Stomach (tissue), 19 donors: ENCODE measurements at places on chromosomes 12 and 14. TPM values are rescaled to one million over a fixed set of nuclear protein-coding genes. Genes with fewer than 3 reads are reported as not detected.

DNA sequence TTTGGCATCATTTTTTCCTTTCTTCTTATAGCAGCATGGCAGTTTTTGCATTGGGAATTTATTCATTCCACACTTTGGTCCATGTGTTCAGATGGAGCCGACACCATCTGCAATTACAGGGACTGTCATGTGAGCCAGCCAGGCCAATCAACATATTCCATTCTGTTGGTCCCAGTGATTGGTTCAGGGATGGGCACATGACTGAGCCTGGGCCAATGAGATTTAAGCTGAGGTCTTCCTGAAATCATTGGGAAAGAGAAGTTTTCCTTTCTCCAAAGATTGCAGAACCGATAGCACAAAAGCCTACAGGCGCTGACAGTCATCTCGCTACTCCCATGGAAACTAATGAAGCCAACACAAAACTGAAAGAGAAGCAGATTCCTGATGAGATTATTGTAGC lies 841.5 kb upstream of the TMEM132C start:
- no peak for DNase-seq

- DNase-seq = peak; percentile 82
These were observed 1.7 kb downstream of the AJUBA start for GRCh38 chr14:22980672-22981089.

The DEPDC4 gene
- polyA plus RNA-seq = not detected

DNA sequence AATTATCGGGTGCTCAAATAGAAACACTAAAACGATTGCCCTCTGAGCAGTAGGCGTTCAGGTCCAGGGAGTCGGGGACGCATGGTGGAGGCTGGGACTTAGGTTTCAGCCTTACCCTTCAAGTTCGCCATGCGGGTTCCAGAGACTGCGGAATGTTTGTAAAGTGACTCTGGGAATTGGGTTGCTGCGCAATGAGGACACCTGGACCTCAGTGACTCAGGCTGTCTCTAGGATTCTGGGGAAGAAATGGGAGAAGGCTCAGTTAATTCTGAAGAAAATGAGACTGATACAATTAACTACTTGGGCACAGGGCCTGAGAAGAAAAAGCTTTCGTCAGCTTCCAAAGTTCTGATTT lies 1.1 kb downstream of the LGALS3 start:
- peak; percentile 44 for DNase-seq

- no peak for DNase-seq
These were observed 32.1 kb downstream of the TMTC1 start for GRCh38 chr12:29751676-29752075.

- DNase-seq = peak; percentile 83
These were observed 182.7 kb downstream of the KICS2 start for GRCh38 chr12:64039281-64039871.

GRCh38 chr12:132445884-132446632 lies 43.9 kb upstream of the FBRSL1 start:
- DNase-seq = peak; percentile 64

The DCAF11 gene
- 38.9 TPM for polyA plus RNA-seq

DNA sequence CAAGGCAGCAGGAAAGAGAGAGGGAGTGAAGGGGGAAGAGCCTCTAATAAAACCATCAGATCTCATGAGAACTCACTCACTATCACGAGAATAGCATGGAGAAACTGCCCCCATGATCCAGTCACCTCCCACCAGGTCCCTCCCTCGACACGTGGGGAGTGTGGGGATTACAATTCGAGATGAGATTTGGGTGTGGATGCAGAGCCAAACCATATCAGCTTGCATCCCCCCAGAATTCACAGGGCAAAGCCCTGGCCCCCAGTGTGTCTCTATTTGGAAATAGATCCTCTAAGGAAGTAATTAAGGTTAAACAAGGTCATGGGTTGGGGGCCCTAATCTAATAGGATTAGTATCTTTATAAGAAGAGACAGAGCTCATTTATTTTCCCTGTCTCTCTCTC lies 56.1 kb upstream of the TCL1A start:
- DNase-seq = no peak

DNA sequence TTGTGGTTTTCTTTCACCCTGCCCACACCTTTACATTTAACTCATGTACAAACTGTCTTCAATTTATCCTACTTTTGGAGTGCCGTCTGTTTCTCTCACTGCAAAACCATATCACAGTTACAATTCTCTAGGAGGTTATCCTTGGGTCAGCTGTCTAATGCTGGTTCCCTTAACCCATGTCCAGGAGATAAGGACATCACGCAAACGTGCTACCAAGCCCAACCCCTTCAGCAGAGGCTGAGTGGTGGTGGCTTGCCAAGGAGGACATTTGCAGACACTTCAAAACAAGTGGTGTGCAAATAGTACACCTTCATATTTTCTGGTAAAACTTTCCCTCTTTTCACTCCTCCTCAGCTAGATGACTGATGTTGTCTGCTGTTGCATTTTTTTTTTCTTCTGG lies 167.9 kb downstream of the PAX9 start:
- no peak for DNase-seq

DNA sequence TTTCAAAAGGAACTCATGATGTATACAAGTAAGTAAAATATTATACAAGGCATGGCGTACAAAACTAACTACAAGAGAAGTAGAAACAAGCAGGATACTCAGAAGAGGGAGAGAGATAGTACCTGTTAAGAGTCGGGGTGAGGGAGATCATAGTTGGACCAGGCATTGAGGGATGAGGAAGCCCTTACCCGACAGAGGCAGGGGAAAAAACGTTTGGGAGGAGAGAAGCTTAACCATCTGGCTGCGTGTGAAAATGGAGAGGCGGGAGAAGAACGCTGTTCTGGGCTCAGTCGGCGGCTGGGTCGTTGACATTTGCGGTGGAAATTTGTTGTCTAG lies 575 bp upstream of the FMNL3 start:
- no peak for DNase-seq

The ITGB7 gene
- polyA plus RNA-seq = 3.8 TPM

- DNase-seq = no peak
These were observed 2.6 kb upstream of the IFNG-AS1 start for GRCh38 chr12:67986632-67987031.

The CATSPERB gene
- 0.31 TPM for polyA plus RNA-seq

The TXNDC16 gene
- polyA plus RNA-seq = 1.5 TPM

- DNase-seq = no peak
These were observed 12.7 kb downstream of the GCH1 start for GRCh38 chr14:54889919-54890318.

GRCh38 chr14:96799489-96800054 lies 2.4 kb downstream of the VRK1 start:
- no peak for DNase-seq

The RPS6KL1 gene
- 0.92 TPM for polyA plus RNA-seq

DNA sequence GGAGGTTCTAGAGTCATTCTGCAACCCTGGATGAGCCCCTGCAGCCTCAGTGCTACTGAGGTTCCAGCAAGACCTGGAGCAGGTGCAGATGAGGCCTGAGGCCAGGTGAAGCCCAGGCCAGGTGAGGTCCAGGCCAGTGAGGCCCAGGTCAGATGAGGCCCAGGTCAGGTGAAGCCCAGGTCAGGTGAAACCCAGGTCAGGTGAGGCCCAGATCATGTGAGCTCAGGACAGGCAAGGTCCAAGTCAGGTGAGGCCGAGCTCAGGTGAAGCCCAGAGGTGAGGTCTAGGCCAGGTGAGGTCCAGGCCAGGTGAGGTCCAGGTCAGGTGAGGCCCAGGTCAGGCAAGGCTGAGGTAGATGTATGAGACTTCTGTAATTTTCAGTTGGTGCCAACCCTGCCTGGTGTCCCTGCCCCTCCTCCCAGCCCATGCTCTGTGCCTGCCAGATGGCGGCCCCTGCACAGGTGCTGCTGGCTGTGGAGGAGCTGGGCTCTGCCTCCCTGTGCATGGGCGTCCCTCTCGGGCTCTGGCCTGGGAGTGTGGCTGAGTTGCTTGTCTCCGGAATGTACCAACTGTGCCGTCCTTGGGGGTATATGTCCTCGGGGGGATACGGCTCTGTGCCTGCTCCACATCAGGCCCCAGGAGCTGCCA lies 388.5 kb downstream of the TMEM121 start:
- no peak for DNase-seq

The SYNDIG1L gene
- not detected for polyA plus RNA-seq

DNA sequence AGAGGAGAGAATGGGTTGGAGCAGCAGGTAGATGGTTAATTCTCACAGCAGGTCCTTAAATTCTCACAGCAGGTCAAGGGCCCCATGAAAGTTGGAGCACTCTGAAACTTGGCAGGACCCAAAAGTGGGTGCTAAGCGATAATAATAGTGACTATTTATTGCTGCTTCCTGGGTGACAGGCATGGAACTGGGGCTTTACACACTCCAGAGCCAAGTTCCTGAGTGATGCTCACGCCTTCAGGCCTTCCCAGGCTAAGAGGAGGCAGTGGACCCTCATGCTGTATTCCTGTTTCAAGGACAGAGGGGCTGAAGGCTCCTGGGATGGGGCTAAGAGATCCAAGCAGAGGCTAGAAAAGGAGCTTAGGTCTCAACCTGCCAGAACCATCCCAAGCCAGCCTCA lies 180.9 kb upstream of the VASH1 start:
- no peak for DNase-seq

The NYNRIN gene
- polyA plus RNA-seq = 3.3 TPM

DNA sequence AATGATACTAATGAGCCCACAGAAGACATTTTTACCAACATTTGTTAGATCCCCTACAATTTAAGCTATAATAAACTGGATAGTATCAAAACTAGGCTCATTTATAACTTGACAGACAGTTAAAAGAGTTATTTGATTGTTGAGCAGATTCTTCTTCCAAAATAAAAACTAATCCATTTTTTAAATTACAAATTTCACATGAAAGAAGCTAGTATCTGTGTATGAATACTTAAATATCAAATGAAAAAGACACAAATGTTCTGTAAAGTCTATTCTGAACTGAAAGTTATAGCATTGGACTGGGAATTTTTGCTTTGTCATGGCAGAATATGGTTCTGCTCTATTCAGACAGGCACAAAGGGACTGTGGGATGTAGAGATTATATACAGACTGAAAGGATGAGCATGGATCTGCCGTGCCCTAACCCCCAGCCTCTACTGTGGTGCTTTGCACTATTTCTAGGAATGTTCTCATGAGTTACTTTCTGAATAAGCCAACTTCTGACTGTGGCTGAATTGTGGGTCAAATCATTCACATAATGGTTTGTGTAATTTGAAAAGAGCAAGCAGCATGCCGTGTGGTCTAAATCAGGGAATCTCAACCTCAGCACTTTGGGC lies 352.7 kb downstream of the KCNH5 start:
- no peak for DNase-seq

The CD163L1 gene
- polyA plus RNA-seq = 1.8 TPM

GRCh38 chr14:81018684-81019083 lies 63.3 kb downstream of the TSHR start:
- no peak for DNase-seq

- no peak for DNase-seq
These were observed 13.1 kb downstream of the EVL start for GRCh38 chr14:100078216-100078803.

- DNase-seq = no peak
These were observed 168.7 kb downstream of the TTC7B start for GRCh38 chr14:90647473-90648005.

The PELI2 gene
- polyA plus RNA-seq = 3.0 TPM

GRCh38 chr12:70847871-70848270 lies 72.7 kb downstream of the PTPRR start:
- DNase-seq = no peak
